SJSA1 (cell line): ENCODE measurements at places on chromosomes 2 and 18. TPM values are rescaled to one million over a fixed set of nuclear protein-coding genes. Genes with fewer than 3 reads are reported as not detected.

DNA sequence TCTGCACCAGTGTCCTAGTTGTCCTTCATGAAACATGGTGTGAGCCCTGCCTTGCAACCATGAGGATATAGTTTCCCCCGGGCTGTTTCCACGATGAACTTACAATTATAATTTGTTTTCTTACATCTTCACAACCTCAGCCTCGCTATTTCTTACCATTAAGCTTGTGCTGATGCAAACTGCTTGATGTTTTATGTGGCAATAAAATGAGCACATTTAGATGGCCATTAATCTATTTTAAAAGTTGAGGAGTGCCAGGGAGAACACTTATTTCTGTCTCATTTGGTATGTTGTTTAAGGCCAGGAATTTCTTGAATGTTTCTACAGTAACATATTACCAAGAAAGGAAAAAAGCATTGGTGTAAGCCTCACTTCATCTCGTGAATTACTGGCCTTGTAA lies 214.5 kb upstream of the SLC8A1 start:
- H3K4me1 ChIP-seq: no peaks in the 10 kb centered on the region
- H3K27ac ChIP-seq: no peak overlapping the region
- no peaks in the 10 kb centered on the region; the same call in none of the 2 replicates for H3K27me3 ChIP-seq
- H3K36me3 ChIP-seq: no peaks in the 10 kb centered on the region
- H3K4me3 ChIP-seq: no peak overlapping the region

The ANKRD30BL gene
- total RNA-seq: not detected in 2 replicates

DNA sequence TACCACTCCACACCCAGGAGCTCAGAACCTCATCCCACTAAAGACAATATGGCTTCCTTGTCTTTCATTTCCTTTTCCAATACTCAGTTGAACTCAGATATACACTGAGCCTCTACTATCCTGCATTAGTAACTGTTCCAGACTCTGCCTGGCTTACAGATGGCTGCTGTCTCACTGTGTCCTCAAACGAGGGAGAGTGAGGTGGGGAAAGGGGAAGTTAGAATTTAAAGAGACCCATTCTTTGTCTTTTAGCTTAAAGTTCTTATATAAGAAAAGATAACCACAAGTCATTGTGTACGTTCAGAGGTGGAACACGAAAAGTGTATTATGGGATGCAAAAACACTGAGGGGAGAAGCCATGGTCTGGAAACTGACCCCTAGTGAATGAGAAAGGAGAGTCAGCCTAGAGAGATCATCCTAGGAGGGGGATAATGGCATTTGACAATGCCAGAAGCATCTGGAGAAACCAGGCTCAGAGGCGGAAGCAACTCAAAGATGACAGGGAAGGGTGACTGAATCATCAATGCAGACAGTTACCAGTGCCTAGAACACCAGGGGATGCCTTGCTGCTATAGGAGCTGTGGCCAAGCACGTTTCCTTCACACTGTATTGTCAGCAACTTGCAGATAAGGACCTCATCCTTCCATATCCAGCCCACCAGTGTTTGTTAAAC lies 170.7 kb downstream of the CYRIA start:
- H3K27ac ChIP-seq: no peak overlapping the region
- DNase-seq: no peak
- H3K27me3 ChIP-seq: no peaks in the 10 kb centered on the region
- H3K4me1 ChIP-seq: no peaks in the 10 kb centered on the region

The PAX8 gene
- not detected in 2 replicates for total RNA-seq

DNA sequence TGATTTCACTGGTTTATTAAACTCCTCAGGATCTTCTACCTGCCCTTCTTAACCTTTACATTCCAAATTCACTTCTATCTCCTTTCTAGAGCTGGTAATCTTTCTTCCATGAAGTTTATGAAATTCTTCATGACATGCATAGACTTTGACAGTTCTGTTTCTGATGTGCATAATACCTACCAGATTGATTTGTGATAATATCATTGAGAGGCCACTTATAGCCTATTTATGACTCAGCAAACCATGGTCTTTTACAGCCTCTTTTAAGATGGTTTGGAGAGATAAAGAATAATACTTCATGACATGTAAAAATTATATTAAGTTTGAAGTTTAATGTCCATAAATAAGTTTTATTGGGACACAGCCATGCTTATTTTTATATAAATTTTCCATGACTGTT lies 14.0 kb downstream of the SCN2A start:
- no peaks in the 10 kb centered on the region for H3K27me3 ChIP-seq
- DNase-seq: no peak
- H3K4me3 ChIP-seq: no peak overlapping the region
- H3K27ac ChIP-seq: no peak overlapping the region
- H3K4me1 ChIP-seq: no peaks in the 10 kb centered on the region

GRCh38 chr18:7879717-7880116 lies 312.6 kb downstream of the PTPRM start:
- H3K4me1 ChIP-seq: no peaks in the 10 kb centered on the region
- no peaks in the 10 kb centered on the region for H3K27me3 ChIP-seq
- no peak overlapping the region for H3K27ac ChIP-seq
- no peaks in the 10 kb centered on the region for H3K36me3 ChIP-seq
- no peak overlapping the region for H3K4me3 ChIP-seq

- peaks cover 26% of the 10 kb centered on the region for H3K36me3 ChIP-seq
- H3K27ac ChIP-seq: no peak overlapping the region
- H3K4me3 ChIP-seq: no peak overlapping the region
- H3K4me1 ChIP-seq: no peaks in the 10 kb centered on the region
- no peak for DNase-seq
Measured at GRCh38 chr18:9206421-9206820, 69.8 kb downstream of the ANKRD12 start.
